Naive thymus-derived CD8-positive, alpha-beta T cell (primary cell): ENCODE measurements at places on chromosomes 2 and 18.
A peak's percentile ranks its signal among the peaks of the same experiment; 100 is the strongest.

GRCh38 chr2:101533561-101534148 is 58.7 kb upstream of the RFX8 start:
- no peaks in the 10 kb centered on the region for H3K4me1 ChIP-seq
- DNase-seq = no peak
- no peak overlapping the region for H3K27ac ChIP-seq
- H3K36me3 ChIP-seq = no peaks in the 10 kb centered on the region

DNA sequence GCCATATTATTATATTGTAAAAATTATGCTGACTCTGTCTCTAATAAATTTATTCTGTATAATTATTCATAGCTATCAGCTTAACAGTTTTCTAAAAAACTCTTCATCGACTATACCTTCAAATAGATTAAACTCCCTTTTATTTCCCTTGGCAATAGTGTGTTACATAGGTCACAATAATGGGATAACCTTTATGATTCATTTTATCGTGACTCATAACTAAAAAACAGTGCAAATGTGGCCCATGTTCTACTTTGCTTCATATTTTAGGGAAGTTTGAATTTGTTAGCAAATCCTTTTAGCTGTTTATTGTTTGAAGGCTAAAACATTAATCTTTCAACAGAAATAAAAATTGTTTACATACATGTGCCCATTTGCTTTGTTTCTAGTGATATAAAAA is 783.2 kb upstream of the CDH2 start:
- H3K4me1 ChIP-seq = no peaks in the 10 kb centered on the region
- no peak for DNase-seq
- no peak overlapping the region for H3K4me3 ChIP-seq
- no peaks in the 10 kb centered on the region for H3K27me3 ChIP-seq
- H3K27ac ChIP-seq = no peak overlapping the region

DNA sequence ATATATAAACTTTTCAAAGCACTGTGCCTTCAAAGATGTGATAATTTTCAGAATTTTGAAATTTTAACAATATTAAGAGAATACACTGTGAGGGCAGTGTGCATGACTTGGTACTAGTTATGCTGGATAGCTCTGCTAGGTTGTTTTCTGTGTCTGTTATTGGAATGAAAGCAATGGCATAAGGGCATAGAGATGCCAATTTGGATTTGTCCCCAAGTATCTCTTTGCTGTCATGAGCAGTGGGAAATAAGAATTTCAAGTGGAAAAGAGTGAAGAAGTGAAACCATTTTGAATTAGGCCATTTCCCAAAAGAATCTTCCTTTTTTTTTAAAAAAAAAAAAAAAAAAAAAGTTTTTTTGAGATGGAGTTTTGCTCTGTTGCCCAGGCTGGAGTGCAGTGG is 76.8 kb downstream of the SLC39A10 start:
- H3K4me1 ChIP-seq = no peaks in the 10 kb centered on the region
- H3K4me3 ChIP-seq = no peak overlapping the region
- H3K36me3 ChIP-seq = peaks cover 44% of the 10 kb centered on the region
- no peak for DNase-seq
- no peaks in the 10 kb centered on the region for H3K27me3 ChIP-seq

- no peak overlapping the region for H3K4me3 ChIP-seq
- no peak for DNase-seq
- H3K36me3 ChIP-seq = no peaks in the 10 kb centered on the region
- peaks cover 6% of the 10 kb centered on the region for H3K27me3 ChIP-seq
Observed at GRCh38 chr2:20173064-20173463, 51.9 kb downstream of the SDC1 start.

DNA sequence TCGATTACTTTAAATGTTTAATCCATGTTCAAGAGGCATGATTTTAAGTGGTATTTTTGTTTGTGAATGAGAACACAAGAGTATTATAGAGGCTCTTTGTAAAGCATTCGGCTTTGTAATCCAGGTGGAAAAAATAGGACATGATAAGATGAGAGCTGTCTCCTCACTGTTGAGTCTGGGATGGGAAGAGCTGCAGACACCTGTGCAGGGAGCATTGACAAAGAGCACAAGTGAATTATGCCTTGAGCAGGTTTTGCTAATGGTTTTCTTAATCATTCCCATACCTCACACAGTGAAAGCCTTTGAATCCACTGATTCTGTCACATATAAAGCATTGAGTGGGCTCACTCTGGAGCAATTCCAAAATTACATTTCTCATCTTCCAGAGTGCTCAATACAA is 9.6 kb downstream of the COL6A3 start:
- H3K27me3 ChIP-seq = no peaks in the 10 kb centered on the region
- no peaks in the 10 kb centered on the region for H3K4me1 ChIP-seq
- DNase-seq = no peak

DNA sequence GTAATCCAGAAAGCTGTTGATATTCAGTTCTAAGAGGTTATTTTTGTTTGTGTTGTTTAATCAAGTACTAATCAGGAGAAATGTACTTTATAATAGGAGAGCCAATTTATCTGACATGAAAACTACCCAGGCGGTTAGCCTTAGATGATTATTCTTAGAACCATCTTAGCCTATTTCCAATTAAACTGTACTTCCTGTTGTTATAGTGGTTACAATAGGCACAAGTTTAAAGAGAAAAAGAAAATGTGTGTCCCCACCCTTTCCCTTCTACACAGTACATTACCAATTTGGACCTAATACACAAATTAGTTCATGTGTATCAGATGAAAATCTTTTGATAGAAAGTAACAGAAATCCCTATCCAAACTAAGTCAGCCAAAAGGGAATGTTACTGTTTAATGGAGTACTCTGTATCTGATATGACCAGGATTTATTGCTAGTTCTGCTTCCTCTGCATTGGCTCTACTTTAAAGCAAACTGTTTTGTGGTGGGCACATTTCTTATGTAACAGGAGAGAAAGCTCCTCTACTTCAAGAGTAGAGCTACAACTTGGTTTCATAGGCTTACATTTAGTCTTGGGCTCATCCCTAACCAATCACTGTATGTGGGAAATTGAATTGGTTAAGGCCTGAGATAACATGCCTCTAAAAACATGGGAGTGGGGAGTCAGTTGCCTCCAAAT is 217.9 kb downstream of the UBE2E3 start:
- DNase-seq = no peak
- no peaks in the 10 kb centered on the region for H3K27me3 ChIP-seq
- peaks cover 20% of the 10 kb centered on the region for H3K36me3 ChIP-seq
- H3K4me3 ChIP-seq = peak overlapping the region; percentile 66
- peak overlapping the region; percentile 92 for H3K27ac ChIP-seq

DNA sequence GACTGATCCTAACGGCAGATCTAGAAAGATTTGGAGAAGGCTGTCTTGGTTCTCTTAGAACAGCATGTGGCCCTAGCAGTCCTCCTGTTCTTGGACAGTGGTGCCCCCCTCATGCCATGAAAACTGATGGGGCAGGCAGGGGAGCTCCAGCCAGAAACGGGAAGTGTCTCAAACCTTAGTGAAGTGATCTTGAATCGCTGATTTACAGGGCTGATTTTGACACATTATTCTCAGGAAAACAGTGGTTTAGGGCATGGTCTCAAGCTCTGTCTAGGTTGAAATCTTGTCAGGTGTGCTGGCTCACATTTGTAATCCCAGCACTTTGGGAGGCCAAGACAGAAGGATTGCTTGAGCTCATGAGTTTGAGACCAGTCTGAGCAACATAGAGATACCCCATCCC is 37.8 kb downstream of the SRSF7 start:
- DNase-seq = no peak
- no peak overlapping the region for H3K27ac ChIP-seq
- H3K27me3 ChIP-seq = no peaks in the 10 kb centered on the region
- no peak overlapping the region for H3K4me3 ChIP-seq
- H3K36me3 ChIP-seq = peaks cover 5% of the 10 kb centered on the region

- DNase-seq = no peak
- H3K4me1 ChIP-seq = no peaks in the 10 kb centered on the region
- no peaks in the 10 kb centered on the region for H3K36me3 ChIP-seq
- H3K27me3 ChIP-seq = peaks cover 37% of the 10 kb centered on the region
Observed at GRCh38 chr2:26563686-26564085, 77.5 kb downstream of the CIB4 start.

DNA sequence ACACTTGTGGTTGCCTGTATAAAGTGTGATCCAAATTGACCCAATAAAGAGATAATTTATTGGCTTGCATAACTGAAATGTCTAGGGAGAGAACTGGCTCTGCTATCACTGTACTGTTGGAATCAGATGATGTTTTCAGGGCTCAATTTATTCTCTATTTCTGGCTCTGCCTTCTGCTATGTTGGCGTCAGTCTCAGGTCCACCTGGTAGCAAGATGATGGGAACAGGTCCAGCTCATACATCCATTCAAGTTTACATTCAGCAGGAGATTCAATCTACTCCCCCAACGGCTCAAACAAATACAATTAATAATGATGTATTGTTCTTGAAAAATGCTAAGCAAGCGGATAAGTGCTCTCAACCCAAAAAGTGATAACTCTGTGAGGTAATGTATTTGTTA is 297.7 kb upstream of the SYT4 start:
- H3K4me1 ChIP-seq = no peaks in the 10 kb centered on the region
- no peak overlapping the region for H3K4me3 ChIP-seq
- H3K36me3 ChIP-seq = no peaks in the 10 kb centered on the region
- no peak overlapping the region for H3K27ac ChIP-seq

DNA sequence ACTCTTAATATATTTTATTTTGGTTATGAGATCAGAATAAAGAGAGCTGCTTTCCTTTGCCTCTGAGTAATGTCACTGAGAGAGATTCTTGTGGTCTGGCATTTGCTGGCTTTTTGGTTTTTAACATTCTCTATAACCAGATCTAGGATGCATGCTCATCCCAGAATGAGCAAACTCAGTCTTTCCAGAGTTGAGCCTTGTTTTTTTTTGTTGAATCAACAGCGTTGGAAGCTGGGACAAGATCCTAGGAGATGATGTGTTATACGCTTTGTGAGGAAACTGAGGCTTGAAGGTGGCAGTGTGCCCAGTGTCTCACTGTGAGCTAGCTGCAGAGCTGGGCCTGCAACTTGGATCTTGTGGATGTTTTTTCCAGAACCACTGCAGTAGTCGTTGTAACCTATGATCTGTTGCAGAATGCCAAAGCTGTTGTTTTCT is 19.5 kb downstream of the MYO1B start:
- no peak overlapping the region for H3K4me3 ChIP-seq
- H3K36me3 ChIP-seq = no peaks in the 10 kb centered on the region
- DNase-seq = no peak
- H3K27me3 ChIP-seq = no peaks in the 10 kb centered on the region
- no peaks in the 10 kb centered on the region for H3K4me1 ChIP-seq

GRCh38 chr18:33156906-33157470 is 283.5 kb downstream of the CCDC178 start:
- H3K27ac ChIP-seq = no peak overlapping the region
- no peaks in the 10 kb centered on the region for H3K4me1 ChIP-seq
- no peak overlapping the region for H3K4me3 ChIP-seq
- no peaks in the 10 kb centered on the region for H3K27me3 ChIP-seq
- no peak for DNase-seq

DNA sequence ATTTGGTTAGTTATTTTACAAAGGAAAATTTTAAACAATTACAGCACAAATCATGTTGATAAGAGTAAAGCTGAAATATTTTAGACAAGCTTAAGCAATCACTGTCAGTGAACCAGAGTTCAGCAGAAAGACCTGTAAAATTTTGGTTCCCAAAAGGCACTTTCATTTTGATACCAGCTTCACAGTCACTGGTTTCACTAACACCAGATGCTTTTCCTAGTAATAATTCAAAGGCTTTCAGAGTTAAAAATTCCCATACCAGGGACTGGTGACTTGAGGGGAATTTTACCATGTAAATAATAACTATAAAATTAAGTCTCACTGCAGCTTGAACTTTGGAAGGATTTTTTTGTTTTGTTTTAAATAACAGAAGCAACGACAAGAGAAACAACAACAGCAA is 102.3 kb upstream of the CD302 start:
- no peak for DNase-seq
- H3K27ac ChIP-seq = no peak overlapping the region
- H3K4me1 ChIP-seq = peaks cover 36% of the 10 kb centered on the region
- H3K36me3 ChIP-seq = no peaks in the 10 kb centered on the region
- no peaks in the 10 kb centered on the region for H3K27me3 ChIP-seq

DNA sequence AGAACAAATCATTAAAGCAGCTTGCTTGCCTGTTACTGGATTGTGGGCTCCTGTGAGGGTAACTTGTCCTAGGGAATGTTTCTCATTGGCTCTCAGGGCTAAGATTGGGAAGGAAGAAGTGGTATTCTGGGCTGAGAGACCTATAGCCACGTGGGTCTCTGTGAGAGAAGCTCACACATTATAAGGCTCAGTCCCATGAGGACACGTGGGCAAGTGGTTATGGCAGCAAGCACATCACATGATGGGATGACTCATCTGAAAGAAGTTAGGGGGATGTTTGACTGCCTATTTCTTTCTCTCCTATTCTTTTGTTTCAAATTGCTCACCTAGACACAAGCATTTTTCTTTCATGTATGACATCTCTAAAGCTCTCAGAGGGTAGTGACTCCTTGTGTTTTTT is 418.0 kb upstream of the ST6GAL2 start:
- H3K4me3 ChIP-seq = no peak overlapping the region
- DNase-seq = no peak
- no peak overlapping the region for H3K27ac ChIP-seq
- H3K36me3 ChIP-seq = no peaks in the 10 kb centered on the region

- no peak overlapping the region for H3K27ac ChIP-seq
- H3K4me3 ChIP-seq = no peak overlapping the region
- no peaks in the 10 kb centered on the region for H3K36me3 ChIP-seq
- no peak for DNase-seq
- H3K4me1 ChIP-seq = peaks cover 10% of the 10 kb centered on the region
- peaks cover 11% of the 10 kb centered on the region for H3K27me3 ChIP-seq
Observed at GRCh38 chr2:156892467-156893281, 364.8 kb upstream of the GALNT5 start.

DNA sequence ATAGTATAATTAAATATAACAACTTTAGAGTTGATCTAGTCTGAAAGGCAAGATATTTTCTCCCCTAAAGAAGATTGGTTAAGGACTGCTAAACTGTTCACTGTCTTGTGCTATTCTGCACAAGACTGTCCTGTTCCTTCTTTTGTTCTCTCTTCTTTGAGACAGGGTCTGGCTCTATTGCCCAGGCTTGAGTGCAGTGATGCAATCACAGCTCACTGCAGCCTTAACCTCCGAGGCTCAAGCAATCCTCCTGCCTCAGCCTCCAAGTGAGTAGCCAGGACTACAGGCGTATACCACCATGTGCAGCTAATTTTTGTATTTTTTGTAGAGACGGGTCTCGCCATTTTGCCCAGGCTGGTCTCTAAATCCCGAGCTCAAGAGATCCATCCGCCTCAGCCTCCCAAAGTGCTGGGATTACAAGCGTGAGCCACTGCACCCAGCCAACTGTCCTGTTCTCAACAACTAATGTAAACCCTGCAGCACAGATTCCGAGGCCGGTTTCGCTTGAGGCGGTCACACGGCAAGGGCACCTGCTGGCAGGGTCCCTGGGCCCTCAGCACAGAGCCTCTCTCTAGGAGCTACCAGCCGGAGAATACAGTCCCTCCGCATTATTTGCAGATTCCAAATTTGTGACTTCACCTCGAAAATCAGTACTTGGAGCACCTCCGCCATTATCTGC is 16.4 kb downstream of the PXDN start:
- no peaks in the 10 kb centered on the region for H3K36me3 ChIP-seq
- H3K27me3 ChIP-seq = no peaks in the 10 kb centered on the region
- H3K27ac ChIP-seq = no peak overlapping the region
